Gastrocnemius medialis (tissue), 4 donors: ENCODE measurements at places on chromosomes 13 and 19.

DNA sequence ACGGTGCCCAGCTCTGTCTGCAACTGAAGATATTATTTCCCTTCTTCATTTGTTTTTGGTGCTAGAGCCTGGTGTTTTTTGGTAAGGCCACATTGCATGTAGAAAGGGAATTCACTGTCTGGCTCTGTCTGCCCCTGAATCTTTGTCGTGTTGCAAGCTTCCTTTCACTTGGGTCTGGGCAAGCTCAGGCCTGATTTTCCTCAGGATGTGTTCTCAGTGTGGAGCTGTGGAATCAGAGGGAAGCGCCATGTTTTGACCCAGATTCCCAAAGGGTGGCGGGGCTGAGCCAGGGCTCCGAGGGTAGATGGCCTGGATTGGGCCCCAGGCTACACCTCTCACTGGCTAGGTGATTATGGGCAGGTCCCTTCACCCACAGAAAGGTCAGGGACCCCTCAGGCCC is 8.6 kb downstream of the PRKCSH start:
- no peak for DNase-seq

DNA sequence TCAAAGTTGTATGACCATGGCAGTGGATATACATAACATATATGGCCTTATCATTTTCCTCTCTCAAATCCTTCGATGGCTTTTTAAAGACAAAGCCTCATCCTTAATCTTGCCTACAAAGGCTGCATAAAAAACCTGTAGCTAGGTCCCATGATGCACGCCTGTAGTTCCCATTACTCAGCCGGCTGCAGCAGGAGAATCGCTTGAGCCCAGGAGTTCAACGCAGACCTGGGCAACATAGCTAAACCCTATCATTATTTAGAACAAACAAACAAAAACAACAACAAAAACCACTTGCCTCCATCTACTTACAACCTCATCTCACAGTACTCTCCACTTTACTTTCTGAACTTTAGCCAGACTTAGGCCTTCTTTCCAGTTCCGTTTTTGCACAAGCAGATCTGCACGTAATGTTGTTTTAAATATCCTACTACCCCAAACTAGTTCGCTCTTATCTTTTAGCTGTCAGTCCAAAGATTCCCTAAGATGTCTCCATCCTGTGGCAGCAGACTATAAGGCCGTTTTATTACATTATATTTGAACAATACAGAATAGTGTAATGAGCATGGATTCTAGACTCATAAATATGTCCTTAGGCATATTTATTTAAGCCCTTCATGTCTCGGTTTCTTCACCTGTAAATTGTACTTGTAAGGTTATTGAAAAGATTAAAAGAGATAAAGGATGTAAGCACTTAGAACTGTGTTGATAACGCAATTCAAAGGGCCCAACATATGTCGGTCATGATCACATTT is 969 bp upstream of the POMP start:
- DNase-seq, result no peak

- no peak for DNase-seq
These were observed 6.5 kb upstream of the KCTD4 start for GRCh38 chr13:45207319-45207718.

DNA sequence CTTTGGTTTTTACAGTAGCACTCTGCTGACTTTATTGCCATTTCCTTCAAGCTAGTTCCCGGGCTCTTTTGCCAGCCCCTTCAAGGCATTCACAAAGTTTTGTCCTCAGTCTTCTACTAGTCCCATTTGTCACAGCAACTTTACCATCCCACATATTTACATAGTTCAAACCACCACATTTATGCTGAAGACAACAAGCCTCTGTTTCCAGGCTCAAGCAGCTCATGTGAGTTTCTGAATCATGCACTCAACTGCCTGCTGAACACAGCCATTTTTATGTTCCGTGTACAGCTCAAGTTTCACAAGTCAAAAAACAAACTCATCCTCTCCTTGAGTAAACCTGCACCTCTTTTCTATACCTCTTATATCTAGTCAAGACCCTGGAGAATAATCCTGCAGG is 977.0 kb upstream of the SLC10A2 start:
- no peak for DNase-seq

- no peak for DNase-seq
These were observed 250.9 kb downstream of the DLEU7 start for GRCh38 chr13:50592412-50593155.

GRCh38 chr13:98504371-98504963 is 72.4 kb downstream of the STK24 start:
- no peak for DNase-seq

DNA sequence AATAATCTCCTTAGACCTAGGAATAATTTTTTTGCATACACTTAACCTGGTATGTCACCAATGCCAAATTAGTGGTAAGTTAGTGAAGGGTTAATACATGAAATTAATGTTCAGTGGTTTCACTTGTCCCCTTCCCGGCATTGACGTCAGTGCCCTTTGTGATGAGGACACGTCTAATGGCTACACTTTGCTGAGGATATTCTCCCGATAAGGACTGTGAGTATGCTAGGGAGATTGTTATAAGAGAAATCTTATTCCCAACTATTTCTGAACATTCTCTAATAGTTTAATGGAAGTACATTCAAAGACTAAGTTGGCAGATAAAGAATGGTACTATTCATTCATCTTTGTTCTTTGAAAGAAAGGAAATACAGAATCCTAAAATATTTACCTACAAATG is 102.4 kb downstream of the TNFRSF19 start:
- no peak for DNase-seq

DNA sequence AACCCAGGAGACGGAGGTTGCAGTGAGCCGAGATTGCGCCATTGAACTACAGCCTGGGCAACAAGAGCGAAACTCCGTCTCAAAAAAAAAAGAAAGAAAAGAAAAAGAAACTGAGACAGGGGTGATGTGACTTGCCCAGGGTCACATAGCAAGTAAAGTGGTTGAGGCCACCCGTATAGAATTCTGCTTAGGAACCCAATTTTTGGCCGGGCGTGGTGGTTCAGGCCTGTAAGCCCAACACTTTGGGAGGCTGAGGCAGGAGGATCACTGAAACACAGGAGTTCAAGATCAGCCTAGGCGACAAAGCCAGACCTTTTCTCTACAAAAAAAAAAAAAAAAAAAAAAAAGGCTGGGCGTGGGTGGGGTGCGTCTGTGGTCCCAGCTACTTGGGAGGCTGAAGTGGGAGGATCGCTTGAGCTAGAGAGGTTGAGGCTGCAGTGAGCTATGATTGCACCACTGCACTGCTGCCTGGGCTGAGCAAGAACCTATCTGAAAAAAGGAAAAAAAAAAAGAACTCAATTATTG is 1.3 kb downstream of the SNRPA start:
- DNase-seq, result no peak

DNA sequence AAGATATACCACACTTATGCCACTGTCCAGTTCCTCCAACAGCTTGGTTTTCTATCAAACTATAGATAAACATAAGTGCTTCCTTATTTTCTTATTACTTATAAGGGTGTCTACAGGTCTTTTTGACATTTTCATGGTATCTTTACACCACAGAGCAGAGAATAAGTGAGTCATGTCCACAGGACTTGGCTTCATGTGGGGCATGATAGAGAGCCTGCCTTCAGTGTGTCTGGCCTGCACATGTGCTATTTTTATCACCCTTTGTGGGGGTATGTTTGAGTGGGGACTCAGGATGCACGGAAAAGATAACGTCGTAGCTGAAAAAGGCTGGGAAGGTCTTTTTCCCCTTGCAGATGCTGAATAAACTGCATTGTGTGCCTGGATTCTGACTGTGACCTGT is 8.1 kb upstream of the STOML3 start:
- no peak for DNase-seq

GRCh38 chr19:38653028-38653571 is 5.7 kb downstream of the ACTN4 start:
- peak; percentile 65 for DNase-seq

GRCh38 chr19:51163257-51163656 is 21.2 kb downstream of the SIGLEC7 start:
- no peak for DNase-seq

DNA sequence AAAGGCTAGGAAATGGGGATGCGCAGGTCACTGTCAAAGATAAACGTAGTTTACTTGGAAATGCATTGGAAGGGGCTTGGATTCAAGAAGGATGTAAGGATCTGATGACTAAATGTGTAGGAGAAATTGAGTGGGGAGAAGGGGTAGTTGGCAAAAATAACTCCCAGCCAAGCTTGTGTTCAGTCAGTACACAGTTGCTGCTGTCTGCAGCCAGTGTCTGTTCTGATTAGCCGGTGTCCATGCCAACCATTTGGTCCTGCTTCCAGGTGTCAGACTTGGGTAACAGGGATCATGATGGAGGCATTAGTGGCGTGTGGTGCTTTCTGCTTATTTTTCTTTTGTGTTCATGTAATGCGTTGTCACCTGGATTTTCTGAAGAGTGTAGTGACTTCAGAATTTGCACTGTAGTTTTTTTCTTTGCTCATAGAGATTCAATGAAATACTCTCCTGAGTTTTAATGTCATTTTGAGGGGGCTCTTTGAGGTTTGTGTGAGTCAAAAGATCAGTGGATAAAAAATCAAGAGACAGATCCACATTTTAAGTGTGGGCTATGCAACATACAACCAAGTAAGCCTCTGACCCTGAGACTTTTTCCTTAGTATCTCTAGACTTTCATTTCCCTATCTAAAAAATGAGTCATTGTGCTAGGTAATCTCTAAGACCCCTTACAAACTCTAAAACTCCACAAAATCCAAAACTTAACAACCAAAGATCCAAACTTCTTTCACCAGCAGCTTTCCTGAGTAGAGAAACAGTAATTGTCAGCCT is 103.9 kb downstream of the WDFY2 start:
- no peak for DNase-seq

GRCh38 chr13:79907527-79907926 is 426.6 kb downstream of the NDFIP2 start:
- no peak for DNase-seq

- DNase-seq, result no peak
These were observed 26.2 kb downstream of the TUBA3C start for GRCh38 chr13:19155321-19155861.

- peak; percentile 14 for DNase-seq
These were observed 53.7 kb downstream of the RASA3 start for GRCh38 chr13:114078461-114079451.

DNA sequence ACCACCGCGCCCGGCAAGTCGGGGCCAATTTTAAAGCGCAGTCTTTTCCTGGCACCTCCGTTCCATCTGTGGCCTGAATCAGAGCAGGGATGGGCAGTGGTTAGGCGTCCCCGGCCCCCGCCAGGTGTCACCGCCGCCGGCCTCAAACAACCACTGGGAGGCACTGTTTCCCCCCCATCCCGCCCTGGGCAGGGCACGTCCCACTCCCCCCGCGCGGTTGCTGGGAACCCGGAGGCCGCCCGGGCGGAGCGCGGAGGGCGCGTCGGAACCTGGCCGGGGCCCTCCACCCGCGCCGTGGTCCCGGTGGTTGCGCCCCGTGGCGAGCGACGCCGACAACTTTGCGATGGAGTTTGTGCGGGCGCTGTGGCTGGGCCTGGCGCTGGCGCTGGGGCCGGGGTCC is at the start of gene GRIN3B:
Gene GRIN3B (plus strand): TSS at position 325 of the 400 bp plus-strand sequence. CDS start 19 bp downstream, at position 344.
- DNase-seq, result no peak

GRCh38 chr19:42512743-42513304 is 15.5 kb downstream of the CEACAM1 start:
- no peak for DNase-seq

GRCh38 chr13:94974015-94974951 is 261.9 kb upstream of the SOX21 start:
- DNase-seq, result no peak

- no peak for DNase-seq
These were observed 14.0 kb upstream of the KPTN start for GRCh38 chr19:47497821-47498520.

- no peak for DNase-seq
These were observed 4.3 kb downstream of the ZSCAN1 start for GRCh38 chr19:58037927-58038687.
